ENCODE measurements at places on chromosomes 1 and 21. TPM values are rescaled to one million over a fixed set of nuclear protein-coding genes. Genes with fewer than 3 reads are reported as not detected.

GRCh38 chr1:208934933-208935332 is 648.6 kb upstream of the CAMK1G start:
- H3K4me3 ChIP-seq: no peak overlapping the region
- DNase-seq: no peak
- no peak overlapping the region for H3K27ac ChIP-seq
- H3K36me3 ChIP-seq: no peaks in the 10 kb centered on the region

DNA sequence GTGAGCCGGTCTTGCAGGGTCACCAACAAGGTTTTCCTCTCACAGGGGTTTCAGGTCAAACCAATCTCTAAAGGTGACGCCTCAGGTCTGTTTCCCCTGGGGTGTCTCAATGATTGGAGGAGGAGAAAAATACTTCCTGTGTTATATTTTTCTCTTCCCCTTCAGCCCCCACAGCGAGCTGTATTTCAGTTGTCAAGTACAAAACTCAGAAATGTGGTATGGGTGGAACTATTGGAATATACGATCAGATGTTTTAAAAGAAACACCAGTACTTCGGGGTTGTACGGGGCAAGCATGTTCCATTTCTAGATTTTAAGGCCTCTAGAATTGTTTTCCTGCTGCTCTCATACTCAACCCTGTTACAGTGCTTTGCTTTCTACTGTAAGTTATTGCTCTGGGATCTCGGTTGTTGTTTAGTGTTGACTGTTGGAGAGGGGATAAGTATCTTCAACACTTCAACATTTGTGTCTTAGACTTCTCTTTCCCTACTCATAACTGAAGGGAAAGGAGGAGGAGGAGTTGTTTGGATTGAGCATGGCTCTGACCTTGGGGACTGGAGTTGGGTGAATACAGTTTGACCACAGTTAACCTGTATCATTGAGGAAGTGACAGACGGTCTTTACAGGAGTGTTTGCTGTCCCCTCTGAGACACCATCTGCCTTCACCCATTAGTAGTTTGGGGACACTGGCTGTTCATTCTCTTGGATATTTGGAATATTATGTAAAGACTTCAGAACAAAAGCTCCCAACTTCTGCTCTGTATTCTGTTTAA is 2.0 kb downstream of the MAPKAPK2 start:
- peaks cover 25% of the 10 kb centered on the region for H3K4me1 ChIP-seq
- H3K36me3 ChIP-seq: no peaks in the 10 kb centered on the region
- no peaks in the 10 kb centered on the region for H3K27me3 ChIP-seq
- peak overlapping the region; percentile 84 for H3K27ac ChIP-seq
- peak overlapping the region; percentile 66 for H3K4me3 ChIP-seq

DNA sequence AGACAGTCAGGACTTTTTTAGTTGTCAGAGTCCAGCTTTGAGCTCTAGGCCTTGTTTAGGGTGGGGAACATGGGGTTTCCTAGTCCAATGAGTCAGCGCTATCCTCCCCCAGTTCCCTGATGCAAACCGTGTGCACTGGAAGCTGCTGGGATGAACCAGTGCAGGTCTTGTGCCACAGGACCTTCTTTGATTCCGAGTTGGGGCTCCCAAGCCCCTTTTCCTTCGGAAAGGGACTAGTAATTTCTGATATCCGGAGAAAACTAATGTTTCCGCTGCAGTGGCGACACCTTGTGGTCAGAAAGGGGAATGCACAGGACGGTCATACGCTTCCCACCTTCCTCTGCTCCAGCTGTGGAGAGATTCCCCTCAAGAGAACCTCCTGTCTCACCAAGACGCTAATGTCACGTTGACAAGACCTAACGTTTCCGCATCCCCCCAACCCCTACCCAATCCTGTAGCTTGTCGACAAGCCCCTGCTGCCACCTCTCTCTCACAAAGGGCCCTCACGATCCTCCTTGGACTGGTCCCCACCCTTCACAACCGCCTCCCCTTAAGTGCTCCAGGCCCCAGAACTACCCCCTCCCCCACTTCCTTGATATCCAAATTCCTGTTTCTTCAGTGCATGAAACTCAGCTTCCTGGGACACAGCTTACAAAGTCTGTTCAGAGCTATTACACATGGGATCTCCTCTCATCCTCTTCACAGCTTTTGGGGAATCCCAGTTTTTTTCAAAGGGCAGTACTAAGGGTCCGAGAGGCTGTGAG is 30.9 kb downstream of the GPA33 start:
- H3K36me3 ChIP-seq: no peaks in the 10 kb centered on the region
- H3K27me3 ChIP-seq: no peaks in the 10 kb centered on the region
- no peak overlapping the region for H3K27ac ChIP-seq
- no peak overlapping the region for H3K4me3 ChIP-seq

DNA sequence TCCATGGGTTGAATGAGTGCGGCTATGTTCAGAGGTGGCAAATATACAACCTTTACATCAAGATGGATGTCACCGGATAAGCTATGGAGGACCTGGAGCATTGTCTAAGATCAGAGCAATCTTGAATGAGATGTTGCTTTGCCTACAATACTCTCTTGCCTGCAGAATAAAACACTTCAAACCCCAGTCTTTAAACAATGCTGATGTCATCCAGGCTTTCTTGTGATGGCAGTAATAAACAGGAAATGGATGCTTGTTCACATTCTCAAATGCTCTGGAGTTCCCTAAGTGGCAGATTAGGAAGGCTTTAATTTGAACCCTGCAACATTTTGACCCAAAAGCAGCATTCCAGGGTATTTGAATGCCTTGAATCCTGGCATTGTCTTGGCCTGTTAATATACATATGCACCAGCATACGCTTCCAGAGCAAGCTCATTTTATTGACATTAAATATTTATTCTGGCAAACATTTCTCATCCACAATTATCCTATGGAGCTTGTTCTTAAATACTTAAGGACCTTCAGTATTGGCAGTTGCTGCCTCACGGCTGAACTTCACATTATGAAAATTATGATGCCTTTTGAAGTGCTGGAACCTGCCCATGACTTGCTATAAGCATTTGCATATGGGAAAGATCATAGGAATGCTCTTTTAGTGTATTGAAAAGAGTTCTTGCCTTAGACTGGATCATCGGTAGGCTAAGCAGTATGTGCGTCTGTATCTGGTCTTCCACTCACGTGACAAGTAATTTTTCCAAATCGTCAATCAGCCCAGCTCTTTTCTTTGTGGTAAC is 422.7 kb downstream of the SIPA1L2 start:
- H3K4me1 ChIP-seq: no peaks in the 10 kb centered on the region
- no peaks in the 10 kb centered on the region for H3K27me3 ChIP-seq
- no peaks in the 10 kb centered on the region for H3K36me3 ChIP-seq
- no peak for DNase-seq
- H3K4me3 ChIP-seq: no peak overlapping the region
- no peak overlapping the region for H3K27ac ChIP-seq

The HSPB7 gene
- 1.9 TPM for total RNA-seq
